Stimulated activated CD4-positive, alpha-beta T cell treated with anti-CD3 and anti-CD28 coated beads, TNF-alpha, amount 100 ng/mL, for 48 hours (primary cell): ENCODE measurements at places on chromosomes 4 and X.

GRCh38 chr4:76624931-76625715 is 190.1 kb downstream of the SHROOM3 start:
- no peak for DNase-seq

- DNase-seq = no peak
Observed at GRCh38 chr4:163878336-163879121, 384.0 kb downstream of the TMA16 start.

DNA sequence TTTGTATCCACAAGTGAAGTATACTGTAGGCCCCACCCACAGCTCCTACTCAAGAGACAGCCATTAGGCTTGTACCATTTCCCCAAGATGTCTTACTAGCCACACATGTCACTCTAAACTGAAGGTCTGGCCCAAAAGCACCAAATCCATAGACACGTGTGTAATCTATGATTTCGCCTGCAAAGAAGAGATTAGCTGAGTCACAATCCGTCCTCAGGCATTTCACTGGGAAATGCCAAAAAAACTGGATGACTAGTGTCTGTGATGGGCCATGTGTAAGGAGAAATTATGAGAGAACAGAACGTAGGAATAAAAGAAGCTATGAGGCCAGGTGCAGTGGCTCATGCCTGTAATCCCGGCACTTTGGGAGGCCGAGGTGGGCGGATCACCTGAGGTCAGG is 21.9 kb upstream of the RP2 start:
- no peak for DNase-seq

DNA sequence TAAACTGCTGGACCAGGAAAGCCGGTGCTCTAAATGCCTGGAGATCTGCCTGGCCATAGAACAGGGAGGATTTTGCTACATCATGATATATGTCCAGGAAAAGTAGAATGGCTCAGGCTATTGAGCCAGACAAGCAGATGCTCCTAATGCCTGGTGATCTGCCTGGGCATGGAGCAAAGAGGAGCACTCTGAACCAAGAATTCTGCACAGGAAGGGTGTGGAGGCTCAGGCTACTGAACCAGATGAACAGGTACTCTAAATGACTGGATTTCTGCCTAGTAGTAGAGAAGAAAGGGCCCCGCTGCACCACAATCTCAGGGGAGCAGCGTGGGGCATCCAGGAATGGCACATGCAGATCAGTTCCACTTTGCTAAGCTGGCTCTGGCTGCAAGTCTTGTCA is 607.9 kb downstream of the ANKRD50 start:
- DNase-seq = no peak

DNA sequence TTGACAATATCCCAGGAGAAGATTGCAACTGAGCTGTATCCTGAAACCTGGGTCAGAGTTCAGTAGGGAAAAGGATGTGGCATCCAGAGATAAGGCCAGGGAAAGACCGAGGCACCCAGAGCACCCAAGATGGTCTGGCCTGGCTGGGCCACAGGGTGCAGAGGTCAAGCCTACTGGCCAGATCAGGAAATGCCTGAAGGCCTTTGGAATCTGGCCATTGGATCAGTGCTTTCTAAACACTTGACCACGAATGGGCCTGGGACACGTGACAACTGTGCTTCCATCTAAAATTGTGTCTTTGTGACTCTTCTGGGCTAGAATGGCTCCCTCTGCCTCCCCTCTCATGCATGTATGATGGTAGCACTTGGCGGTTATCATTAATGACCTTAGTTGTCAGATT is 316.9 kb downstream of the EVC2 start:
- DNase-seq = no peak

GRCh38 chrX:14030174-14030530 is 460 bp upstream of the GEMIN8 start:
- no peak for DNase-seq

GRCh38 chr4:95833711-95834194 is 6.1 kb upstream of the PDHA2 start:
- DNase-seq = no peak

DNA sequence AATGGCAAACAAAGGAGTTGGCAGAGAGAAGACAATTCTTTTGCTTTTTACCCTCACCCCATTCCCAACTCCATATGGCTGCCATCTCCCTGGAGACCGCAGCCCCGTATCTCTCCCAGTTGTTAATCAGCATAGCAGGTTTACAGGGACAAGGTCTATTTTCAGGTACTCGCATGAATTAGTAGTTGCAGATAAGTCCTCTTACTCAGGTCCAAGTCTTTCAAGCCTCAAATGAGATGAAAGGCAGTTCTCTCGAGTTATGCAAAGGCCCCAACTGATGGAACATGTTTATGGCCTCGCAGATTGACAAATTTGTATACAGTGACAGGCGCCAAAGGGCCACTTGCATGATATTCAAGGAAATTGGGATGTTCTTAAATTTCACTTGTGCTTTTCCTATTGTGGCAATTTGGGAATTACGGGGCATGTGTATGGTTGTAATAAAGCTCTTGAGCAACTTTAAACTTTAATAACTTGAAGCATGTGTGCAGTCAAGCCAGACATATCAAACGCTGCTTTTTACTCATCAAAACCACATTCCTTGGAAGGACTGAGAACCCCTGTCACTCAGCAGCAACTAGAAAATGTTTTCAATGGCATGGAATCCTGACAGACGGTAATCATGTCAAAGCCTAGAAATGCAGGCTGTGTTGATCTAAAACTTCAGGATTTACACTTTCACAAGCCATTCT is 45.1 kb downstream of the KDR start:
- no peak for DNase-seq

DNA sequence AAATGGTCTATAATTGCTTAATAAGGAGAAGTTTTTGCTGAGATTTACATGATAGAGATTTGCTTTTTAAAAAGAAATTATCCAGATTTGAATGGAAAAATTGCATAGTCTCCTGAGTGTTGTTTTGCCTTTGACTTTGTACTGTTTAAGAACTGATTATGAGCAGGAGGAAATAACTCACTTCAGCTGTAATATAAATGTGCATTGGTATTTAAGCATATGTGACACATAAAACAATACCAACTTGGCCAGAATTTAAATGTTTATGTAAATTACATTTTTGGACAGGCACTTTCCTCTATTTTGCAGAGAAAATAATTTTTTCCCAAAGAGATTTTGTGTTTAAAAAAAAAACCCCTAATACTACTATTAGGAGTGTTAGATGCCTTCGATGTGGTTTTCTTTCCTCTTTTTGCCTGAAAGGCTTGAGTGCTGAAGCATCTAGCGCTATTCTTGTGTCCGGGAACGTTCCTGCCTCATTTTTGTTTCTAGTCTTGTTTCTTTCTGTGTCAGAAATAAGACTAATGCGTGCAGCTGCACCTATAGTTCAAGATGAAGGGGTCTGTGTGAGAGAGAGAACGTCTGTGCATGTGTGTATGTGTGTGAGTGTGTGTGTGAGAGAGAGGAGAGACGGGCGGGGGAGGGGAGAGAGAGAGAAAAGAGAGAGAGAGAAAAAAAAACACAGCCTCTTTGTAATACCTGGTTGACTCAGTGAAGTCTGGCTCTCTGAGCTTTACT is 60.8 kb downstream of the TBL1X start:
- DNase-seq = no peak

GRCh38 chr4:19746377-19746776 is 505.3 kb upstream of the SLIT2 start:
- no peak for DNase-seq

GRCh38 chr4:153511104-153511503 is 44.9 kb downstream of the TMEM131L start:
- no peak for DNase-seq

DNA sequence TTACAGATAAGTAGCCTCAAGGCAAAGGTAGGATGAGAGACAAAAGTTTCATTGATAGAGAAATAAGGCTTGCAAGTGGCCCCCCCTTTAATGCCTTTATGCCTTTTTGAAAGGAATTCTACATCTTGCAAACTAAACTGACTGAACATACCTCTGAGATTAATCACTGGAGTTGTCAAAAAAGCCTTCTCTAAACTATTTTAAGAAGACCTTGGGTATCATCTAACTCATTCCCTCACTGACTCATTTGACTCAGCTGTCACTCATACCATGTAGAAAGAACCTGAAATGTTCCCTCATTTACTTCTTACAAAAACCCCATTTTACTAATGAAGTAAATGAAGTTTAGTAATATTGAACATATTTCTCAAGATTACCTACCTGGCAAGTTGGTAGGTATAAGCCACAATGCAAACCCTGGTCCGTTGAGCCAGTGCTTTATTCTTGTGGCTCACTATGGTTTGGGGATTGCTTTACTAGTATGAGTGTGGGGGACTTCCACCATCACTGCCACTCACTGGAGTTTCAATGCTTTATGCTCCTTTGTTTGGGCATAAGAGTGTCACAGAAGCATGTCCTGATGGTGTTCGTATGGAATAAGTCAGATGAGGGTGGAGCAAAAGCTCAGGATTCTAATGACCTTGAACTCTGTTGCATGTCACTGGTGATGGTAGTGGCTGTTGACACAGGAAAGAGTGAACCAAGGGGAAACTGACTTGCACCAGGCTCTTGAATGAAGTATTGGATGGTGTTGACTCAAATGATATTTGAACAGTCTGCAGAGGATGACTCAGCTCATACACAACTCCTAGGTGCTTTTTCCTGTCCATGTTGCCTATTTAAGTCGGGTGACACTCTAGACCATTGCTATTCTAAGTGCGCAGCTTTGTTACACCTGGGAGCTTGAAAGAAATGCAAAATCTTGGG is 305.5 kb upstream of the EMCN start:
- DNase-seq = no peak

DNA sequence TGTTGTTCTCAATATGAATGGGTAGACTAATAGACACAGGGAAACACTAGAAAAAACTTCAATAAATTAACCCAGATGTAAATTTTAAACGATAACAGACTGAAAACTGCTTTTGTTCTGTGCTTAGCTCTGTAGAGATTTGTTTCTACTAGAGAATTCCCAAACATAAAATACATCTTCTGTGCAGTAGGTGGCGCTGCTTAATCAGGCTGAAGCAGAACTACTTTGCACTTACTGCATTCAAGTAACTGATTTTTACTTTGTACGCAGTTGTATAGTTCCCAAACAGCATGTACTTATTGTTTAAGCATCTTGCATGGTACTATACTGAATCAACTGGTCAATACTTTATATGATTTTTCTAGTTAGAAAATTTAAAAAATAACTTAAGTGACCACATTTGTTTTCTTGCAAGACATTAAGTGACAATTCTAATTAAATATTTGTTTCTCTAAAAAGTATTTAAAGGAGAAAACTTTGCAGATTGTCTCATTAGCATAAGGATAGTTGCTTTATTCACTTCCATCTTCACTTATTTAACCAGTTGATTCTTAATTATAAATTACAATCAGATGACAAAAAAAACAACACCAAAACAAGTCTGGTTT is 490.6 kb downstream of the IL15 start:
- peak; percentile 49 for DNase-seq
